Gastroesophageal sphincter (tissue), 4 donors: ENCODE measurements at places on chromosomes 3 and 15.
A peak's percentile ranks its signal among the peaks of the same experiment; 100 is the strongest.

DNA sequence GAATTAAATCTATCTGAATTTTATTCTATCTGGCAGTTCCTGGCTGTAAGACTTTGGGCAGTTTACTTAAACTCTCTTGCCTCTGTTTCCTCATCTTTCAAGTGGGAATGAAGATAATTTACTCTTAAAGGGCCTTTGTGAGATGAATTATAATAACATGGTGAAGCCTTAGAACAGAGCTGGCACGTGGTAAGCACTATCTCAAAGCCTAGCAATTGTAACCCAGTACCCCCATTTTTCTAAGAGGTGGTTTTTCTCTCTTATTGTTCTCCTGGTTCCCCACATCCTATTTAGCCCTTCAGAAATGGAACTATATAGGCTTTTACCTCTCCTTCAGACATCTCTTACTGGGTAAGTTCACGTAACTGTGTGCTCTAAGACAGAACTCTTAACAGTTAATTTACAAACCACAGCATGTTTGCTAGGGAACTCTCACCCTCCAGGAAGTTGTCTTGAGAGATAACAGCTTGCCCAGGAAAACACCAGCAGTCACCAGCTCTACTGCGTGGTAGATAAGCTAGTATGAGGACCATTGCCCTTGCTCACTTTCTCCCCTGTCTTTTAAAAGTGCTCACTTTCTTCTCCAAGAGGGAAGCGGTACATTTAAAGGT lies 12.3 kb upstream of the CRBN start:
- H3K4me3 ChIP-seq = no peak overlapping the region
- ATAC-seq = no peak
- H3K27me3 ChIP-seq = peaks cover 8% of the 10 kb centered on the region
- H3K4me1 ChIP-seq = no peaks in the 10 kb centered on the region

GRCh38 chr3:128591738-128592426 lies 58.7 kb downstream of the RPN1 start:
- no peaks in the 10 kb centered on the region for H3K4me1 ChIP-seq
- no peak overlapping the region for H3K4me3 ChIP-seq

DNA sequence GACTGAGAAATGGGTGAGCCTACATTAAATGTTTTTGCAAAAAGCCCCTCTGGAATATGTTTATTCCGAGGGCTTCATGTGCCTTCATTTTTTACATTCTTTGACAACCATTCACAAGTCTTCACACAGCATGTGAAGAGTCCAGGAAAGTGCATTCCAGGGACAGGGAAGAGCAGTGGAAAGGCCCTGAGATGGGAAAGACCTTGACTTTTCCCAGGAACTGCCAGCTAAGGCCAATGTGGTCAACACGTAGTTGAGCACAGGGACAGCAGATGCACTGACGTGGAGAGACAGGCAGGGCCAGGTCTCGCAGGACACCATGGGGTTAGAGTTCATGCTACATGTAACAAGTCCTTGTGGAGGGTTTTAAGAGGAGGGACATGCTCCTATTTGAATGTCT lies 21.7 kb downstream of the SSR3 start:
- H3K27me3 ChIP-seq = no peaks in the 10 kb centered on the region
- H3K36me3 ChIP-seq = no peaks in the 10 kb centered on the region
- no peak for ATAC-seq
- no peak overlapping the region for H3K4me3 ChIP-seq
- H3K27ac ChIP-seq = peak overlapping the region; percentile 92
- peaks cover 55% of the 10 kb centered on the region for H3K4me1 ChIP-seq

DNA sequence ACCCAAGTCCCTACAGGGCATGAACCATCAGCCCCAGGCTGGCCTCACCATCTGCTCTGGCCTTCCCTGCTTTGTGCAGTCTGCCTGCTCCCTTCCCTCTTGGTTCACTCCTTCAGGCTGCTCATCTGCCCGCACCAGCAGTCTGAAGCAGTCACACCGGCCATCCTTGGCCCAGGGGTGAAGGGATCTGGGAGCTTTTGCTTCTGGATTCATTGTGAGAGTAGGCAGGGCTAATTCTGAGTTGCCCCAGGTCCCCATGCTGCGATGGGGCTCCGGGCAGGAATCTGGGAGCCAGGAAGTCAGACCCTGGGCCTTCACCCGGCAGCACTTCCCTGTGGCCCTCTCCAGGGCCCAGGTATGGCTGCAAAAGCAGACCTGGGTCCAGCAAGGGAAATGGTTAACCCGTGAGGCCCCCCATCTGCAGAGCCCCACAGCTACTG lies 99.7 kb downstream of the VGLL4 start:
- peak overlapping the region; percentile 14 for H3K27ac ChIP-seq
- H3K4me1 ChIP-seq = peaks cover 22% of the 10 kb centered on the region
- no peaks in the 10 kb centered on the region for H3K27me3 ChIP-seq
- H3K4me3 ChIP-seq = no peak overlapping the region
- no peak for ATAC-seq

- H3K4me1 ChIP-seq = no peaks in the 10 kb centered on the region
- H3K4me3 ChIP-seq = no peak overlapping the region
- no peak for ATAC-seq
- no peaks in the 10 kb centered on the region for H3K27me3 ChIP-seq
- no peak overlapping the region for H3K27ac ChIP-seq
- no peaks in the 10 kb centered on the region for H3K36me3 ChIP-seq
Observed at GRCh38 chr3:74004386-74004785, 379.6 kb upstream of the PDZRN3 start.

DNA sequence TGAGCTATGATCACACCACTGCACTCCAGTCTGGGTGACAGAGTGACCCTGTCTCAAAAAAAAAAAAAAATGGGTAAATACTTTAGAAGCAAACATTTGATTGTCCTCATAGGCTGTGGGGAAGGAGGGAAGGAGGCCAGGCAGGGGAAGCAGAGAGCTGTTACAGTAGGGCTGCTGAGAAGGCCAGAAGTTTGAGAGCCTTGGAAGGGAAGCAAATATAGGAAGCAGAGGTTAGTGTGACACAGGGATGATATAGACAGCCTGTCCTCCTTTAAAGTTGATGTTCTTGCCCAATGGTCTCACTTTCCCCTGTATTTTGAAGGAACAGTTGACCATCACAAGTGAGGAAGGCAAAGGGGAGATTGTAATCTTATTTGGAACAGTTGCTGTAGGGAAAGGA lies 5.3 kb upstream of the ALPK3 start:
- no peaks in the 10 kb centered on the region for H3K36me3 ChIP-seq
- no peak overlapping the region for H3K27ac ChIP-seq
- no peak for ATAC-seq
